Lung (tissue), 17 donors: ENCODE measurements at places on chromosomes 4 and X. TPM values are rescaled to one million over a fixed set of nuclear protein-coding genes. Genes with fewer than 3 reads are reported as not detected.

DNA sequence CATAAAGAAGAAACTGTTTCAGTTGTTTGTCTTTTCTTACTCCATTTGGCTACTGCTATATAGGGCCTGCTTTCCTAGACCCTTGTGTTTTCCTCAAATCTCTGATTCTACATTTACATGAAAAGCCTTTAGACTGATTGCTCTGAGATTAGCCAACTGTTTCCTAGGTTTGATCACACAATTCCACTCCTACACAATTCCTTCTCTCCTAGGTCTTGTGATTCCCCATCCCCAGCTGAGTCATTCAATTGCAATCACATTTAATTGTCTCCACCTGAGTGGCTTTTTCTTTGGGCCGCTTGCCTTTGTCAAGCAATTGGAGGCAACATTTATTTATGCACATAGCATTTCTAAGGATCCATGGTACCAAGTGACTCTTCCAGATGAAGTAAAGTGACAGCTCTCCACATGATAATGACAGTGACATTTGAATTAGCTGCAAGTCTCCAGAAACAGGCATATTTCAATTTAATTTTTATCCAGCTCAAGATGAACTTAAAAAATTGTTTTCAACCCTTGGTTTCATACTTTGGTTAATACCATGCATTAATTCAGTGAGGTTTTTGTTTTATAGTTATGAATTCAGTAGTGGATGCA is 35.8 kb downstream of the ATXN3L start:
- H3K27ac ChIP-seq = no peak overlapping the region
- no peaks in the 10 kb centered on the region for H3K4me1 ChIP-seq
- no peaks in the 10 kb centered on the region for H3K36me3 ChIP-seq
- no peaks in the 10 kb centered on the region for H3K27me3 ChIP-seq
- no peak overlapping the region for H3K4me3 ChIP-seq

GRCh38 chr4:152585023-152585441 is 49.1 kb upstream of the FBXW7 start:
- no peaks in the 10 kb centered on the region for H3K36me3 ChIP-seq
- peaks cover 18% of the 10 kb centered on the region for H3K4me1 ChIP-seq
- H3K27me3 ChIP-seq = no peaks in the 10 kb centered on the region
- DNase-seq = no peak
- H3K27ac ChIP-seq = peak overlapping the region; percentile 47

DNA sequence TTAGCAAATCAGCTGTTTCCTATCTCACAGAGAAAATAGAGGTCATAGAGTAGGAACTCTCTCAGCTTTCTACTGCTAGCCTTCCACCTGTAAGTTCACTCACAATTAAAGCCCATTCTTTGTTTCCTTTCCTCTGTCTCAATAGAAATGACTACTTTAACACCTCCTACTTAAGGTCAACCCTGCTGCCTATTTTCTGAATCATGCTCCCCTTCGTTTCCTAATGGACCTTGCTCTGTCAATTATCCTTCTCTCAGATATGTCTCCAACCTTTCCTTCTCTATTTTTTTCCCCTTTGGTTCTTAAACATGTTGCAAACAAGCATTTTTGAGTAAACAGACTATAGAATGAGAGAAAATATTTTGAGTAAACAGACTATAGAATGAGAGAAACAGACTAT is 5.1 kb upstream of the PAQR3 start:
- DNase-seq = no peak
- H3K27me3 ChIP-seq = no peaks in the 10 kb centered on the region
- H3K4me1 ChIP-seq = no peaks in the 10 kb centered on the region
- H3K27ac ChIP-seq = no peak overlapping the region
- no peaks in the 10 kb centered on the region for H3K36me3 ChIP-seq

Gene ATP1B4
- polyA plus RNA-seq = not detected

Gene CCSER1
- polyA plus RNA-seq = 1.4 TPM
